ENCODE measurements at places on chromosomes 3 and 15.
A peak's percentile ranks its signal among the peaks of the same experiment; 100 is the strongest.

DNA sequence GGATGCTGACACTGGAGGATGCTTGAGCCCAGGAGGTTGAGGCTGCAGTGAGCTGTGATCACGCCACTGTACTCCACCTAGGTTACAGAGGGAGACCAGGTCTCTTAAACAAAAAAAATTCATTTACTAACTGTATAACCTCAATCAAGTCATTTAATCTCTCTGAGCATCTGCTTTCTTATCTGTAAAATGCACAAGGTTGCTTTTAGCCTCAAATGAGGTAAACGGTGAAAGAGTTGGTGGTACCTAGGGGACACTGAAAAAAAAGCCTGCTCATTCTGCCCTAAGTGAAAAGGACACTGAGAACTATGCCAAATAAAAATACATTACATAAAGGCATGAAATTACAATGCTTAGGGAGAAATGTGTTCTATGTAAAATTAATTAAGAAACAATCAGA is 3.4 kb downstream of the PP2D1 start:
- no peak for DNase-seq

DNA sequence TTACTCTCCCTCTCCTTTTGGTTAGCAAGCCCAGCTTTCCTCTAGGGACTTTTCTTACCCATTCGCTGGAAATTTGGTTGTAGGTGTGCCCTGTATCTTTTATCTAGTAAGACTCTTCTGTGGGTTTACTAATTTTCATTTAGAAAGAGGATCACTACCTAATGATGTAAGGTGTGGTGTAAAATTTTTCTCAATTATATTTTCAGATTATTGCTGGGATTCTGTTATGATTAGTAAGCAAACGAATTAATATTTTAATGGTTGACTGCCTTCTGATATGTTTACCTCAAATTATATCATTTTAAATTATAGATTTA is 28.5 kb downstream of the PLCL2 start:
- DNase-seq = no peak

DNA sequence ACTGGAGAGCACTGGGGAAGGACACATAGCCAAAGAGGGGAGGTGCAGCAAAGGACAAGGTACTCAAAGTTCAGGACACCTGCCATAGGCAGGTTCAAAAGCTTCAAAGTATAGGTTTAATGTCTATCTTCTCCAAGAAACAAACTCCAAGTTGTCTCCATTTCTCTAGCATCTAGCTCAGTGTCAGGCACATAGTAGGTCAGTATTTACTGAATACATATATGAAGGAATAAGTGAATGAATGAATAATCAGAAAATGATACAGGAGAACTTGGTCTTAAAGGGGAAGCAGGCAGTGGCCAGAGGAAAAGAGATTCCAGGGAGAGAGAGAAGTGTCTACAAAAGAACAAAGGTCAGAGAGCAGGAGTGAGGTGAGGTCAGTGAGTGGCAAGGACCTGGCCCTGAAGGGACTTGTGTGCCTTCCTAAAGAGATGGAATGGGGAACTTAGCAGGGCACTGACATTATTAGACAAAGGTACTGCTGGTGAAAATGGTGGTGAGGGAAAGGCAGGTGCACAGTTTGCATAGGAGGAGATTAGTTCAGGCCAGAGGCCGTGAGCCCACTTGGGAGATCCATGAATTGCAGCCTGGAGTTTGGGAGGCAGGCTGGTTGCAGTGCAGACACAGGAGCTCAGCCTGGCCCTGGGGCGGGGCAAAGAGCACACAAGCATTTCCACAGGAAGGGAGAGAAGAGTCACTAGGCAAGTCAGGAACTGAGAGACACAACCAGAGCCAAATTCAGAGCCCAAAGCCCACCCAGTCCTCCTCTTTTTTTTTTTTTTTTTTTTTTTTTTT is 21.4 kb downstream of the TBC1D2B start:
- DNase-seq = no peak

DNA sequence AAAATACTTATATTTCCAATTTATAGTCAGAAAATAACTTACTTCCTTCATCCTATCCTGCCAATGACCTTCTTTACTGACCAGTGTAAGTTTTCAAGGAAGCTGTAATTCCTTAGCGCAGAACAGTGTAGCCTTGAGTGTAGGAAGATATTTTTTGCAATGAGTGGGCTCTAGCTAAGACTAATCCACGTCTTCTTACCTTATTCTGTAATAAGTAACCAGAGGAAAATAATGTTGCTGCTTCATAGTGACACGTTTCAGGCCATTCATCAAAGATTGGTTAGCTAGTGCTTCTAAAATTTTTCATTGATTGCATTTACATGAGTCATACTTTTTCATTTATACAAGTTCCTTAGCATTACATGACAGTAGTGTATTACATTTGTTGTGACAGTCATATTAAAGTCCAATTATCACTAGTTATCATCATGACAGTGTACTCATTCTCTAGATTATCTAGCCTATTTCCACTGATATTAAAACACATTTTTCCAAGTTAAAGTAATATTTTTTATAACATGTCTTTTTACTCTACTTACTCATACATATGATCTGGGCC is 403.8 kb upstream of the EPHA3 start:
- DNase-seq = no peak

- peak; percentile 20 for DNase-seq
Observed at GRCh38 chr15:81117136-81117535, 16.9 kb upstream of the CFAP161 start.

- peak; percentile 49 for DNase-seq
Observed at GRCh38 chr15:51227940-51228732, 110.3 kb downstream of the CYP19A1 start.

DNA sequence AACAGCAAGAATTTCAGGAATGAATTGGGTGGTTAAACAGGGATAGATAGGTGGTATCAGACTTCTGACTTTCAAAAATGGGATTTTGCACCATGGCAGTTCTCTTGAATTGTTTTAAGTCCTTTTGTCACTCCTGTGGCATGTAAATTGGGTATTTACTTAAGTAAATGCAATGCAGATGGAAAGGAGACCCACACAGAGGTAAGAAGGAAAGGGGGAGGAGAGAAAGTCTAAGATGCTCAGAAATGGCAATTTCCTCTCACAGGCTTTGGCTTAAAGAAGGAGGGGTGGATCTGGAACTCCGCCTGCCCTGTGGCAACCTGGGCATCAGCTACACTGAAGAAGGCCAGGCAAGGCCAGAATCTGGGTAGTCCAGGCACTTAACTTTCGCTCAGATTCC is 197.1 kb upstream of the UBE2E1 start:
- DNase-seq = no peak

DNA sequence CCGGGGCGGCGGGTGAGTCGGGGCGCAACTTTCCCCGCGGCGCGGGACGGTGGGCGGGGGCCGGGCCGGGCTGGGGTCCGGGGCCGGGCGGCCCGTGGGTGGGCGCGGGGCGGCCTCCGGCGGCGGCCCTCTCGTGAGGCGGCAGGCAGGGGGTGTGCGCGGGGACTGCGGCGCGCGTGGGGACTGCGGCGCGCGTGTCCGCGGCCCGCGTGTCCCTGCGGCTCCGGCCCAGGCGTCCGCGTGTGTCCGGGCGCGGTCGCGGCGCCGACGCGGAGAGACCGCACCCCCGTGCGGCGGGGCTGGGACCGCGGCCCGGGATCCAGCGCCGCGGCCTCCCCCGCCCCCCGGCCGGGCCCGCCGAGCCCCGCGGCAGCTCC is 349 bp downstream of the PLXNA1 start:
- DNase-seq = no peak

GRCh38 chr3:187066228-187066995 is 72.9 kb downstream of the RPL39L start:
- DNase-seq = no peak

DNA sequence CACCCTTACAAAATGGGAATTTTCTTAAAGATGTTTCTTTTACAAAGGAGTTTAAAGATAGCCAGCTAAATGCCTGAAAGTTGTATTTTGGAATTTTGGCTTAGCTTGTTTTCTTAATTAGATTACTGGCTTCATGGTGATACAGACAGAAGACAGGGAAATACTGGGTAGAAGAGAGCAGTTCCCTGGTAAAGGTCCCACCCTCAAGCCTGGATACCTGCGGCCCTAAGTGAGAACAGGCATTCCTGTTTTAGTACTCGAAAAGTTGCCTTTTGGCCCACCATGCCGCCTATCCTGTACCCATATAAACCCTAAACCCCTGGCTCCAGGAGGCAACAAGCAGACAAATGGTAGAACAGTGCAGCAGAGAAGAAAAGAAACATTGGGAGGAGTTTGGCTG is 29.4 kb downstream of the SETMAR start:
- DNase-seq = no peak

GRCh38 chr3:149495581-149496125 is 21.2 kb downstream of the TM4SF4 start:
- no peak for DNase-seq

GRCh38 chr3:87045473-87045872 is 54.5 kb upstream of the VGLL3 start:
- DNase-seq = no peak

- DNase-seq = no peak
Observed at GRCh38 chr3:67521053-67521646, 133.3 kb downstream of the SUCLG2 start.

- DNase-seq = no peak
Observed at GRCh38 chr15:58355973-58356372, 75.8 kb upstream of the LIPC start.

DNA sequence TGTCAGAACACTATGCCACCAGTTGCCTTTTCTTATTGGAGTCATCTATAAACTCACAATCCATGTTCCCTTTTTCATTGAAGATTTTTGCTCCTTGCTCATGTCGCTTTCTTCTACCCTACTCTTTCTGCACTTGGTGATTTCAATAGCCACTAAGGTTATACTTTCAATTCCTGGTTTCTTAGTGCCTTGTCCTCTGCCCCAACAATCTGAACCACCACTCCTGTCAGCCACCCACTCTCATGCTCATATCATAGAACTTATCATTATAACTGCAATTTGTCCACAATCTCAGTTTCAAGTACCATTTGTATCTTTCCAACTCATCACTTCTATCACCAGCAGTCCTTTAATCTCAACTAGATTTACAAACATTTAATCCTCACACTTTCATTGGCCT is 10.0 kb upstream of the GRAMD1C start:
- no peak for DNase-seq

DNA sequence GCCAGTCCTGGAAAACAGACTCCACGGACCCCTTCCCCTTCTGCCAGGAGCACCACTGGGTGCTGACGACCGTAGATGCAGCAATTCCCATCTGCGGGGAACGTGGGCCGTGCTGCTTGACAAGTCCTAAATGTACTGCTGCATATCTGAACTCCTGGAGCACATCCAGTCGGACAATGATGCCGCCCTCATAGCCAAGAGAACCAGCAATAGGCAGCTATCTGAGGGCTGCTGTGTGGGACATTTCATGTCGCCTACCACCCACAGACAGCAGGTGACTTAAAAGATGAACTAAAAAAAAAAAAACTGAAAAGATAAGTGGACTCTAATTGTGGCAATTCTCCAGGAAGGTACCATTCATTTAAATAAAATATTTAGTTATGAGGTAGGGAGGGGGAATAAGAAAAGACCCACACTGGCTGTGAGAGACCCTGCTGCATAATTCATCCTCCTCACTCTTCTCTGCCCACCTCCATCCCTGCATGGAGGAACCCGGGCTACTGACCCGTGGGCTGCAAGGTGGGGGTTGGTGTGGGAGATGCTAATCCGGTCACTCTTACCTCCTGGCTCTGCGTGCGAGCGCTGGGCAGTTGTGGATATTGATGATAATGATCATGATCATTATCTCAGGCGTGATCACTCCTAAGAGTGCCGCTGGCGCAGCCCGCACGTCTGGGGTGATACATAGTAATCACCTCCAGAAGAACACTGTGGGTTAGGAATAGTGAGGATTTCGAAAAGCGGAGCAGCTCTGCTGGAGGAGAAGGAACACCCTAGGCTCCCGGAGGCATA is 28.3 kb downstream of the ALS2CL start:
- DNase-seq = no peak

GRCh38 chr3:86109434-86109833 is 881.5 kb downstream of the VGLL3 start:
- DNase-seq = no peak

GRCh38 chr15:65743637-65744252 is 48.3 kb downstream of the DENND4A start:
- DNase-seq = no peak

GRCh38 chr3:138434276-138434874 is at the start of gene ESYT3:
ESYT3 (plus strand) TSS chr3:138434616; CDS start chr3:138434799, 183 bp downstream.
- DNase-seq = no peak

All from fibroblast of skin of left quadriceps (primary cell).